ENCODE measurements at places on chromosomes 2 and 18. TPM values are rescaled to one million over a fixed set of nuclear protein-coding genes. Genes with fewer than 3 reads are reported as not detected.

TEX44 gene
- polyA plus RNA-seq = not detected

NLRC4 gene
- 0.85 TPM for polyA plus RNA-seq

DBI gene
- 249 TPM for polyA plus RNA-seq

ATOH8 gene
- polyA plus RNA-seq = 13.6 TPM

ERFE gene
- 0.70 TPM for polyA plus RNA-seq

GRCh38 chr2:181670632-181671031 is 9.7 kb downstream of the NEUROD1 start:
- DNase-seq = no peak

- DNase-seq = no peak
These were observed 65.5 kb downstream of the CCBE1 start for GRCh38 chr18:59631583-59632181.

GRCh38 chr18:8008033-8008432 is 440.9 kb downstream of the PTPRM start:
- no peak for DNase-seq

DNA sequence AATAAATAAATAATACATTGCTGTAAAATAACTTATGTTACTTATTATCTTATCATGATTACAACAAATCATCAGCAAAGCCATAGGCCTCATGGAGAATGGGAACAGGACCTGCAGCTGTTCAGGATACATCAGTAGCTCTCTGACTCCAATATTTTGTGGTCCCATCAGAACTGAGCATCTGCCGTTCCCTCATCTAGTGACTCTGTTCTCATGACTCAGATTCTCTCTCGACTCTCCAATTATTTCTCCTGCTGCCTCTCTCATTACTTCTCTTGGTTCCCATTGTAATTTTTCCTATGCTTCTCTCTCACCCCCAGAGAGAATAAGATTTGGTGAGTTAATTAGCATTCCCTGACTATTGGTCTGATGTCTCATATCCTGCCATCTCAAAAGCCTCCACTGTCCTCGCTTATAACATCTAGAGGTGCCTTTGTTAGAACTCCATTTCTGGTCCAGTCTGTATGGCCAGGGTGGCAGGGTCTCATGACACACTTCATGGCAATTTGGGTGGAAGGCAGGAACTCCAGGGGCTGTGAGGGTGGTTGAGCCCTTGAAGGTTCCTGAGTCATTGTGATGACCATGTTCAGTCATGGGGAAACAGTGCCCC is 78.0 kb upstream of the TANC1 start:
- no peak for DNase-seq

- DNase-seq = no peak
These were observed 96.8 kb upstream of the THUMPD2 start for GRCh38 chr2:39875914-39876267.

- no peak for DNase-seq
These were observed 546.7 kb downstream of the EPHA4 start for GRCh38 chr2:221025398-221025797.

DNA sequence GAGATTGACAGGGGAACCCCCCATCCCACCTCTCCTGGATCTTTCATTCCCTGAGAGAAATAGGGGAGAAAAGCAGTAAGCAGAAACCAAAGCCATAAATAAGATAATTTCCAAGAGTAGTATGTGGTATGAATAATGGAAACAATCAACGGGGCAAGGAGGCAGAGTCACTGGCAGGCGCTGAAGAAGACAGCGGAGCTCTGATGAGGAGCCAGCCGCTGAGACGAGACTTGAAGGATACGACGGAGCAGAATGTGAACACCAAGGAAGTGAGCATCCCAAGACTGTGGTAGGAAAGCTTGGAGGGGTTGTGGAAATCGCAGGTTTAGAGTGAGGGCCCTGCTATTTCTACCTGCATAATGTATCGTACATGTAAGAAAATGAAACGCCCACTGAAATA is 93.6 kb upstream of the CBLN2 start:
- no peak for DNase-seq

DNA sequence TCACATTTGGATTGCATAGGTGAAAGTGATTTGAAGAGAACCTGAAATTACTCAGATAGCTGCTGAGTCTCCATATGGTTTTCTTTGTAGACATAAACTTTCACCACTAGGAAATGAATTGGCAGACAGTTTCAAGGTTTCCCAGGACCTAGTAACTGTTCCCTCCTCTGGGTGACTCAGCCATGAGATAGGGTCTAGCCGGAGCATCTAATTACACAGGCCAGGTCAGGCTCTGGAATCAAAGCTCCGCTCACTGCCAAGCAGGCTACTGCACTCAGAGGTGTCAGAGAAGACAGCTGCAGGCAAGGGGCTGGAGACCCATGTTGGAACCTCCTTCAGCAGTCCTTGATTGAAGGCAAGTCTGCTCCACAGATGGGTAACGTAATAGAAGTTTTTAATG is 429.2 kb downstream of the TNS1 start:
- no peak for DNase-seq

GRCh38 chr2:237092920-237093781 is 7.5 kb downstream of the COPS8 start:
- DNase-seq = no peak

DNA sequence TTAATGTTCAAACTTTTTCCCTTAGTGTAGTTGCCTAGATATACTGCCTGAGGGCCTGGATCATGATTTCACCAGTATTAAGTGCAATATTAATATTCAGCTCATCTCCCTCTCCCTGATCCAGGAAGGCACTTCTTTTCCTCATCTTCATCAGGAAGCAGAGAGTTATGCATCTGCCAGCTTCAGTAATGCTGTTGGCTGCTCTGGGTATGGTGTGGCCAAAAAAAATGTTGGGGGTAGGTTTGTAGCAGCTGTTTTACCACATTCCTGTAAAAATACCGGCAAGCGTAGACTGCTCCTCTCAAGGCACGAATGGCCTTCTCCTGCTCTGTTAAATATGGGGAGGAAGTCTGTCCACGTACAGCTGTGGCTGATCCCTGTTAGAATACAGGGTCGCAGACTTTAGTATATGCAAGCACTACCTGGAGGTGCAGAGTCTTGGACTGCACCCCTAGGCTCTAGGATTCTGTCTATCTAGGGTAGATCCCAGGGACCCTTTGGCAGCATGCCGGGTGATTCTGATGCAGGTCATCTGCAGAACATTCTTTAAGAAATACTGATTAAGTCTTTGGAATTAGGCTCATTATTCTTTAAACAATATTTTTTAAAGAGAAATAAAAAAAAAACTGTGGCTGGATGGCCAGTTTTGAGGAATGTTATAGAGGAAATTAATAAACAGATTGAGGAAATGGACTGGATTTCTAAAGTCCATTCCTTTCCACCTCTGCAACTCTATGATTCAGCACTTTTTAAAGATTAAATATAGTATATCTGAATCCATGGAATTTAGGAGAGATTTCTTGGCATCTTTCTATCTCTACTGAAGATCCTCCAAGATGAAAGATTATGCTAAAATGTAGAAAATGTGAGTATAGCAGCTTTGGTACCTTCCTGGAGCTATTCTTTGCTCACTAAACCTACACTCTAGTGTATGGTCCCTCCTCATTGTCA is 21.0 kb upstream of the GLS start:
- DNase-seq = no peak

Data from left renal pelvis (tissue), 4 donors.